Endodermal cell (in vitro differentiated cells): ENCODE measurements at places on chromosomes 7 and 10. TPM values are rescaled to one million over a fixed set of nuclear protein-coding genes. Genes with fewer than 3 reads are reported as not detected.

GRCh38 chr7:100570954-100571828 is 2.5 kb downstream of the SAP25 start:
- H3K27me3 ChIP-seq = no peaks in the 10 kb centered on the region
- H3K27ac ChIP-seq = no peak overlapping the region
- peak; percentile 83 for DNase-seq
- H3K36me3 ChIP-seq = peaks cover 4% of the 10 kb centered on the region

- H3K4me1 ChIP-seq = peaks cover 11% of the 10 kb centered on the region
- no peaks in the 10 kb centered on the region for H3K27me3 ChIP-seq
- DNase-seq = peak; percentile 64
- no peak overlapping the region for H3K27ac ChIP-seq
These were observed 417.3 kb downstream of the RPS24 start for GRCh38 chr10:78450807-78451485.

GRCh38 chr7:155938129-155938528 is 125.9 kb upstream of the SHH start:
- DNase-seq = no peak
- no peak overlapping the region for H3K4me3 ChIP-seq
- H3K36me3 ChIP-seq = no peaks in the 10 kb centered on the region
- H3K4me1 ChIP-seq = no peaks in the 10 kb centered on the region
- H3K27ac ChIP-seq = no peak overlapping the region
- peaks cover 38% of the 10 kb centered on the region for H3K27me3 ChIP-seq

DNA sequence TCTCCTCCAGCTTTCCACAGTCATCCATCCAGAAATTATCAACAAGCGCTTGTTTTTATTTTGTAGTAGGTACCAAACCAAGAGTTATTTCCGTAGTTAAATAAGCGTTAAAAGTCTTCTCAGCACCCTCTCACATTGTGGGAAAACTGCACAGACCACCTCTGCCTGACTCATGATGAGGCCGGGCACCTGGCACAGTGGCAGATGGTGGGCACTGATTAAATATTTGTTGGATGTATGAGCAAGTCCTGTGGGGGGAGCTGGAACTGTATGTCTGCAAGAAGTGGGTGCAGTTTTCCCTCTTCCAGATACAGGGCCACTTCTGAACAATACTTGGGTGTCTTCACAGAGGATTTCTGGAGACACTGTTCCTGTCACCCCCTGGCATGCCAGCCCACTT is 5.3 kb upstream of the REPIN1 start:
- DNase-seq = no peak
- H3K36me3 ChIP-seq = no peaks in the 10 kb centered on the region
- no peak overlapping the region for H3K4me3 ChIP-seq
- H3K27ac ChIP-seq = no peak overlapping the region
- H3K27me3 ChIP-seq = no peaks in the 10 kb centered on the region

The GJC3 gene
- 0.46 to 0.87 TPM (median 0.82 TPM) in 3 replicates for total RNA-seq

The HMX2 gene
- not detected in 2 replicates for total RNA-seq

The ADRB1 gene
- 0.12 TPM in 1 of 3 replicates, not detected in the others for total RNA-seq
